Stimulated activated CD4-positive, alpha-beta T cell treated with anti-CD3 and anti-CD28 coated beads, Interleukin-4, amount 100 ng/mL, for 4 hours (primary cell): ENCODE measurements at places on chromosomes 16 and 17.

DNA sequence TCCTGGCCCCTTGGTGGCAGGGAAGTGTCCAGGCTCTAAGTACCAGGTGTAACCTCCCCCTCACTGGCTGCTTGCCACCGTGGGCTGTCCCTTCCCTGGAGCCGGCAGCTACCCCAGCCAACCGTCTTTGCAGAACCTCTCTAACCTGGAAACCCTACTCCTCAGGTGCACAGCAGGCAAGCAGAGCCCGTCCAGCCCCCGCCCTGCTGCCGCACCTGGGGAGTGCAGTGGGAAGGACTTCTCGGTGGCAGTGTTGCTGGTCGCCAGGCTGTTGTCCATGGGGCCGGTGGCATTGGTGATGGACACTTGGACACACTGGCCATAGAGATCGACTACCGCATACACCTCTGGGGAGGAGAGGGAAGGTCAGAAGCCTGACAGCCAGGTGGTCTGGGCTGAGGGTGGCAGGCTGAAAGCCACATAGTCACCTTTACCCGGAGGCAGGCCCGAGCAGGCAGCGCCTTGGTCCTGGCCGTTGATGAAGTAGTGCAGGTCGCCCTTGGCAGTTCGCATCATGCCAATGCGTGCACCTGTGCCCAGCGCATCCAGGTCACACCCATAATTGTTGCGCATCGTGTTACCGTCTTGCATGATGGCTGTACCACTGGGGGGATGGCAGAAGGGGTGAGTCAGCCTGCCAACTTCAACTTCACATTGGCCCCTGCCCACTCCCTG, 6.5 kb downstream of the NEURL4 start:
- no peak for DNase-seq

GRCh38 chr16:88814144-88814502, 2.4 kb upstream of the APRT start:
- no peak for DNase-seq

DNA sequence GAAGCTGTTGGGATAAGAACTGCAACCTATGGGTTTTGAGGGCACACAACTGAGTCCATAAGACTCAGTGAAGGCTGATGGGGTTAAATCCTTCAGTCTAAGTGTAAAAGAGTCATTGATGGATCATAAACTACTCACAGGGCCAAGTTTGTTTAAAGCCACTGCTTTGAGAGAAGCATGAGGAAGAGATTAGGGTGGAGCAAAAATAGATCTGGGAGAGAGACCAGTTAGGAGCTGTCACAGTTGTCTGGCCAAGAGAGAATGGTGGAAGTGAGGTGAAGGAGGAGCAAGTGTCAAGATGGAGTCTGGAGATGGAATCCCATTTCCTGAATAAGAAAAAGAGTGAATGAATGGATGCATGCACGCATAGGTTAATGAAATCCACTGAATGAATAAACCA, 379.1 kb upstream of the CDH11 start:
- DNase-seq: no peak

DNA sequence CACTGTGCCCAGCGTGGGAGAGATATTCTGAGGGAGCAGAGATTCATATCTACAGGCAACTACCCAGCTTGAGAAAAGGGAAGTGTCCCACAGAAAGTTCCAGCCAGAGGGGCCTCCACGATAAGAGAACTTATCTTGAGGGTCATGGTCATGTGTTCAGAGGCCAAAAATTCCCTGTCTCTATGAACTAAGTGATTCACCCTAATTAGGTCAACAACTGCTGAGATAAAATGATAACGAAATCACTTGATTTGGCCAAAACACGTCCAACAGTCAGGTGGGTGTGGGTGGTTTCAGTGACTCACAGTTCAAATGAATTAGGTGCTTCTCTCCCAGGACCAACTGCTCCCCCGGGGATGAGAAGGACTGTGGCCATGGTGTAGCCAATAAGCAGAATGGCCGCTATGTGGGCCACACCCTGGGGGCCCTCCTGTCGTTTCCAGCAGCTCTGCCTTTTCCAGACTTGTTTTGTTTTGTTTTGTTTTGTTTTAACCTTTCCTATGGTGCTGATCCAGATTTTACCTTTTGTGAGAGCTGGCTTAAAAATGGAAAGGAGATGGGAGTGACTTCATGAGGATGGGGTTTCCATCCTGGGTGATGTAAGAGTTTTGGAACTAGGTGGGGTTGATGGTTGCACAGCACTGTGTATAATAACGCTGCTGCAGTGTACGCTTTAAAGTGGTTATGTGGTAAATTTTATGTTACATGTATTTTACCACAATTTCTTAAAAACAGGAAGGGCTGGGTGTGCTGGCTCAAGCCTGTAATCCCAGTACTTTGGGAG, 8.7 kb downstream of the DNAI2 start:
- DNase-seq: peak; percentile 44

GRCh38 chr16:87645802-87646201, 43.5 kb downstream of the JPH3 start:
- no peak for DNase-seq

DNA sequence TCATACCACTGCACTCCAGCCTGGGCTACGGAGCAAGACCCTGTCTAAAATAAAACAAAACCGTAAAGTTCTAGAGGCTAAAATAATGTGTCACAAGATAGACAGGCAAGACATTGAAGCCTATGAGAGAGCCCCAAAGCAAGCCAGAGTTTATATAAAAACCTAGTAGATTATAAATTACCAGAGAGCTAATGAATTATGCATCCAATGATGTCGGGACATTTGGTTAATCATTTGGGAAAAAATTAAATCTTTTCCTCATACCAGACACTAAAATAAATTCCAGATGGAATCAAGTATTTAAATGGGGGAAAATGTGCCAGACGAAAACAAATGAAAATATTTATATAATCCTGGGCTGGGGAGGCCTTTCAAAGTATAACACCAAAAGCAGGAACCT, 24.2 kb downstream of the CCDC40 start:
- no peak for DNase-seq

GRCh38 chr16:67040906-67041305, 12.0 kb downstream of the CBFB start:
- DNase-seq: no peak

- no peak for DNase-seq
Measured at GRCh38 chr16:4293822-4294457, 21.1 kb upstream of the TFAP4 start.

- no peak for DNase-seq
Measured at GRCh38 chr16:90031186-90031930, 12.1 kb upstream of the DBNDD1 start.

DNA sequence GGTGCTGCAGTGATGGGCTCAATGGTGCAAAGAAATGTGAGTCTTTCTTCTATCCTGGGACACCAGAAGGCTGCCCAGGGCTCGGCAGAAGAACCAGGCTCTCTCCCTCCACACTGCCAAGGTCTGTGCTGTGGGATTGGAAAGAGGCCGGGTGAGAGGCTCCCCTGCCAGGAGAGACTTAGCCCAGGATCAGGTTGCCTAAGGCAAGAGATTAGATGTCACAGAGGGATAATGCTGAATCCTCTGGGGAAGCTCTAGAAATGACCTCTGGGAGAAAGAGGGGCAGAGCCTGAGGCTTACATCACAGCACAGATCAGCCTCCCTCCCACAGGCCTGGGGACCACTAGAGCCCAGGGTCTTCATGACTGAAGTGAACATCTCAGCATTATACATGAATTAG, 5.7 kb upstream of the DOC2B start:
- no peak for DNase-seq

DNA sequence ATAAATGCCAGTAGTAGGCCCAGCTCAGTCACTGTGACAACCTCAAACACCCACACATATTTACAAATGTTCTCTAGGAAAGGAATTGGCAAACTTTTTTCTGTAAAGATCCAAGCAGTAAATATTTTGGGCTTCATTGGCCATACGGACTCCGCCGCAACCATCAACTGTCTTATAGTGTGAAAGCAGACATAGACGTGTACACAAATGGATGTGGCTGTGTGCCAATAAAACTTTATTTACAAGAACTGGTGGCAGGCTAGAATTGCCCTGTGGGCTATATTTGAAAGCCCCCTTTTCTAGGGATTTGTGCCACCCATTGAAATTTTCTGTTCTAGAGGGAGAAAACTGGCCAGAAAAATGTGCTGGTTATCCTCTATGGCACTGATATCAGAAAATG, 683.8 kb upstream of the EEF2KMT start:
- no peak for DNase-seq

- DNase-seq: no peak
Measured at GRCh38 chr16:88736088-88736487, 29.8 kb downstream of the CTU2 start.

- no peak for DNase-seq
Measured at GRCh38 chr17:77126519-77126918, 14.2 kb upstream of the SEC14L1 start.

- no peak for DNase-seq
Measured at GRCh38 chr17:81916234-81917001, 1.6 kb downstream of the SIRT7 start.

GRCh38 chr16:56298116-56298515, 106.8 kb downstream of the GNAO1 start:
- no peak for DNase-seq

- no peak for DNase-seq
Measured at GRCh38 chr16:61471023-61471422, 565.2 kb downstream of the CDH8 start.
